ENCODE measurements at places on chromosomes 4 and X.

DNA sequence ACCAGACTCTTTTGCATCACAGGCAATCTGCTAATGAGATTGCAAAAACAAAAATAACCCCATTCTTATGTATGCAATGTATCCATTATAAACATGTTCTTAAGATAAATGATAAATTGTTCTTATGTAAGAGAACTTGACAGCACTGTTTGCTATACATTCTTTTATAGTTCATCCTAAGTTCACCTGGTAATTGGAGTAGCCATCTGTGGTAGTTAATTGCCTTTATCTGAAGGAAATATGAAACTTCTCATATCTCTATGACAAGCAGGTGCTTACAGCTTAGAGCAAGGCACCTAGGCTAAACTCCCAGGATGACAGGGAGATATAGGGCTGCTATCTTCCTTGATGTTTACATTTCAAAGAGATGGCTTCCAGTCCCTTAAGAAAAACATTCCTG, 21.3 kb upstream of the CLCN5 start:
- DNase-seq: no peak

DNA sequence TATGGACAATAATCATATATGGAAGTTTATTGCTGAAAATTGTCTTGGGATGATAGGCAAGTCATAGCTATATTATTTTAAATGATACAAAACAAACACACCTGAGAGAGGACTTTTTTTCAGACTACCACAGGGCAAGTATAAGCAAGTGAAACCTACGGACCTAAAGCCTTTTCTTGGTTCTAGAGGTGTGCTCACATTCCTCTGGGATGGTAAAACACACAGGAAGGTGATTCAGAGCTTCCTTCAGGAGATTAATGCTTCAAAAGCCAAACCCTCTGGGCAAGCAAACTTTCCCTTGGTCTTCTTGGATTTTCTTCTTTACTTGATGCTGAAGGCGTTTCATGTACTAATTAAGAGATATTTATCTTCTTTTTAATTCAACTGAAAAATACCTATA, 60.1 kb upstream of the ACSL4 start:
- DNase-seq: no peak

- DNase-seq: no peak
Measured at GRCh38 chr4:175386776-175387507, 425.1 kb downstream of the GPM6A start.

DNA sequence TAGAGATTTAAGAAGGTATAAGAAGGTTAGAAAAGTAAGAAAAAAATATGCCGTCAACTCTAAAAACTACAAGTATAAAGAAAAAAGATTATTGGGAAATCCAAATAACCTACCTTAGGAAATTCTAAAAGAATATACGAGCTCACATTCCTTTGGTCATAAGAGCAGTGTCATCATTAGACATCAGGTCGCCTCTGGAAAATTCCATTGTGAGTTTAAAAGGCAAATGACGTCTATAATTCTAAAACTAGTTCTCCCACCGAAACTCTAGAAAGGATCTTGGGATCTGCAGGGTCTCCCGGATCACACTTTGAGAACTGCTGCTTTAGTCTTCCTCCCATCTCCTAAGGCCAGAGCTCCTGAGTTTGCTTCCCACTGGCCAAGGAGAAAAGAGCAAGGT, 518 bp upstream of the SAT1 start:
- DNase-seq: no peak

- DNase-seq: peak; percentile 40
Measured at GRCh38 chr4:6071191-6071958, 53.1 kb upstream of the C4orf50 start.

DNA sequence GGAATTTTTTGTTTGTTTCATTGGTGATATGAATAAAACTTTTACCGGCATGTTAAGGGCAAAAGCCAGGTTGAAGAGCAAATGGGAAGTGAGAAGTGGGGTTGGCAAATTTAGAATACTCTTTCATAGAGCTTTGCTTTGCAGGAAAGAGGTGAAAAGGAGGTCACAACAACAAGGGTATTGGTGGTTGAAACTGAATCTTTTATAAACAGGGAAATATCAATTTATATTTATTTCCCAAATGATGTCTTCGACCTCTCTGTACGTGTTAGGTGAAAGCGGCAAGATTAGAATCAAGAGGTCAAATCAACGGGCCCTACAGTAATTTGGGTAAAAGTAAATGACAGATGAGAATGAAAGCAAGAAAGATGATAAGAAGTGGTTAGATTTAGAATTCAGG, 3.4 kb downstream of the SMR3A start:
- no peak for DNase-seq

DNA sequence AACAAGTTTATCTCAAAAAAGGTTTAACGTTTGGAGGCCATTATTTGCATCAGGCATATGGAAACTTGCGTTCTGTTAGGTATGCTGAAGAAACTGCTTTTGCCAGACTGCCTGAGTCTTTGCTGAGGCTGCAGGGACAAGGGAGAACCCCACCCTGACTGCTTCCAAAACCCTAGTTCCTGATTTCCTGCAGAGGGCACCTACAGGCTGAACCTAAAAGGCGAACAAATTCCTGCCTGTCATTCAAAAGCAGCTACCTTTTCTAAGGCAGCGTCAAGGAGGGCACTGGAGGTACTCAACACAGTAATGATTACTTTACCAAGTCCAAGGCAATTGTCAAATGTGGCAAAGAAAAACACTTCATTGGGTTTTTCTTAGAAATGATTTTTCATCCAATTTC, 578 bp upstream of the CORIN start:
- no peak for DNase-seq

- no peak for DNase-seq
Measured at GRCh38 chr4:180913750-180914149, 1329.5 kb upstream of the TENM3 start.

- DNase-seq: no peak
Measured at GRCh38 chrX:132480581-132481203, 8.1 kb downstream of the MBNL3 start.

DNA sequence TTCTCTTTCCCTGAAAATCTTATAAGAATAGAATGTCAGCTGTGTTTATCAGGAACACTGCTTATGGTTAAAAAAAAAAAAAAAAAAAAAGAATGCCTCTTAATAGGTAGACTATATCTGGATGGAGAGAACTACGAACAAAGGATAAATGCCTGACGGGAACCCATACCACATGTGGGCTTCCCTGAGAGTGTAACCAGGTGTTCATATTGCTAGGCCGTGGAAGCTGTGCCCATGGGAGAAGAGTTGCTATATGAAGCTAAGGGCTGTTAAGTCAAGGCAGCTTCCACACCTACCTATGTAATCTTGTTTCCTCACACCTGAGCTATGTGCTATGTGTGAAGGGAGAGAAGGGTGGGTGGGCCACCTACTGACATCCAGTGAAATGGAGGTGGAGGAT, 27.3 kb downstream of the TMEM184C start:
- no peak for DNase-seq

DNA sequence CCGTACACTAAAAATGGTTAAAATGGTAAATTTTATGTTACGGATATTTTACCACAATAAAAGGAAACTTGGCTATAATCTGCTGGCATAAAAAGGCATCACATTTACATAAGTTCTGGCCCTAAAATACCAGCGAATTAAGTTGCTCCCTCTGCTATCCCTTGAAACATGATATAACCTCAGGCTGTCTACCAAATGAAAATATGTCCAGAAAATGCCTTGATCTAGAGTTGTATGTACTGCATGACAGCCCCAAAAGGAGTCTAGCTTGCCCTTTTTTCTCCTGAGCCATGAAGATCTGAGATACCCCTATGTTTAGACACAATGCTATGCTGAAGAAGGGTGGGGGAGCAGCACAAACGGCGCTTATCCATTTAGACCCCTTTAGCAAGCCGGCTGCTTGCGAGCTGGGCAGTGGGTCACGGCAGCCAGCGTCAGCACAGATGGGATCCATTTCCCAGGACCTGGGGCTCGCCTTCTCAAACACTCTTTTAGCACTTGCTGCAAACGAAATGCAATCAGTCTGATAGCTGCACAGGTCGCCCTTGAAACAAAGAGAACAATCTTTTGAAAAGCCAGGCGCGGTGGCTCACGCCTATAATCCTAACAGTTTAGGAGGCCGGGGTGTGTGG, 77.0 kb downstream of the AFAP1 start:
- peak; percentile 57 for DNase-seq

- peak; percentile 68 for DNase-seq
Measured at GRCh38 chrX:76428243-76429130, 977 bp downstream of the MAGEE1 start.

GRCh38 chr4:56840559-56840958, 19.1 kb upstream of the SPINK2 start:
- no peak for DNase-seq

DNA sequence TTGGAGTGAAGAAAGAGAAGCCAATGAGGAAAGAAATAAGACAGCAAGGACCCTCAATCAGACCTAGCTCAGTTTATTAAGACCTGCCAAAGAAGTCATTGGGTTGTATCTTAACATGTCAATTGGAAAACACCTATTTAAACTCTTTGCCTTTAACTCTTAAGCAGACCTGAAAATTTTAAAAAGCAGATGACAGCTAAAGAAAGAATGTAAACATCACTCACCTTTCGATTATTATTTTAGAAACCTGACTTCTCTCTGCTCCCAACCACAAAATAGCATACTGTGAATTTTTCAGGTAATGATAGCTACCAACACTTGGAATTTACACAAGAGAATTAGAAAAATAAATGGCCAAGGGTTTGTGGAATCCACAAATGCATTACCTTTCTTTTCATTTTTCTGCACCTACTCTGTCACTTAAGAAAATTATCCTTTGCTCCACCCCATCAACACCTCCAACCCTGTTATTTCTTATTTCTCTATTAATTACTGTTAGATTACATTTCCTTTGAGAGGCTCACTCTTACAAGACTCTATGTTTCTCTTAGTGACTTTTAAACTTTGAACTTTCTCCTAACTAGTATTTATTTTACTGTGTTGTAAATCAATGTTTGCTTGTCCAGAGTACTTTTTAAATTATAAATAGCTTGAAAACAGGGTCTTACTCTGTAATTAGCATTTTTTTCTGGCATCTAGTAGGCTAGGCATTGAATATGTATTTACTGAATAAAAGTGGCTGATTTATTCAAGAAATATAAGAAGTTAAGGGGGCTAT, 765 bp upstream of the SULT1E1 start:
- DNase-seq: no peak

DNA sequence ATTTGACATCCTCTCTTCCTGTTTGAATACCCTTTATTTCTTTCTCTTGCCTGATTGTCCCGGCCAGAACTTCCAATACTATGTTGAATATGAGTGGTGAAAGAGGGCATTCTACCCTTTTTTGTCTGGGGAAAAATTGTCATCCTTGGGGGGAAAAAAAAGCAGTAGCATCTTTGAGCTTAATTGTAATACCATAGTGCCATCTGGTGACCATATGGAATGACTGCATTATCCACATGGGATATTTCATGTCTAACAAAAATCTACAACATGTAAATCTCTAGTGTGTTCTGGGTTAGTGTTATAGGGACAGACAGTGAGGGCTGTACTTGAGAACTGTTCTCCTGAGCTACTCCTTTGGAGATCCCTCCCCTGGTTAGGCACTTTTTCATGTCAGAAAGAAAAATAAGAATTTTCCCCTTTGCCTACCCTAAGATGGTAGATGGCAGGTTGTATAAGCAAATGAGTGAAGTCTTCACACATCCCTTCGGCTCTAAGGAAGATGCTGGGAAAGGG, 26.0 kb downstream of the CAPN6 start:
- no peak for DNase-seq

- DNase-seq: no peak
Measured at GRCh38 chr4:124334119-124334518, 378.4 kb downstream of the ANKRD50 start.

DNA sequence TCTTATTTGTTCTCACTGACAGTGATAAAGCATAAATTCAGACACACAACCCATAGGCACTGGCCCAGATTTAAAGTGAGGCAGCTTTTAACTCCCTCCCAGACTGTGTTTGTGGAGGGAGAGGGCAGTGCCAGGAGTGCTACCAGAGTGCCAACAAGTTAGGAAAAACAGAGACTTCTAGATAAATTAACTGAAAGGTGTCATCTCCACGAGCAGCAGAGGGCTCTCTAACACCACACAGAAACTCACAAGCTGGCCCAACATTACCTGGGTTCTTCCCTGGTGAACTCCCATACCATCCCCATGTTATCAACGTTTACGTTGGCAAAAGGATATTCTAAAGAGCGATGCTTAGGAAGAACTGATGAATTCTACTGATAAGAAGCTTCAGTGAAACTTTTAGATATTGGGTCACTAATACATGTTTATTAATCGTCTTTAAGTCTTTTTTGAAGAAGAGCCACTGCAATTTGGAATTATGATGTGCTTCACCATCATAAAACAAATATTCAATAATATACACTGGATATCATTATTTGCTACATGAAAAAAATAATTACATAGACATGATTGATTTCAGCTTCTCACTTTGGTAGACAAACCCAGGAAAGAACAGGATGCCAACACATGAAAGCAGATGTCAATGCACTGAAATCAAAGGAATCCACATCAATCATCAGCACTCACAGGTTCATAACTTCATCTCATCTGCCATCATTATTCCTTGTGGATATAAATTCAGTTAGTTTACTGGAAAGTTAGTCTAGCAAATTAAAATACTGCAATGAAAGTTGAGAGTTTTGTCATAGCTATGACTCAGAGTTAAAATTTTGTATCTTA, 121.2 kb upstream of the NAP1L5 start:
- DNase-seq: peak; percentile 75

GRCh38 chr4:106764774-106765173, 271.3 kb downstream of the DKK2 start:
- DNase-seq: no peak

DNA sequence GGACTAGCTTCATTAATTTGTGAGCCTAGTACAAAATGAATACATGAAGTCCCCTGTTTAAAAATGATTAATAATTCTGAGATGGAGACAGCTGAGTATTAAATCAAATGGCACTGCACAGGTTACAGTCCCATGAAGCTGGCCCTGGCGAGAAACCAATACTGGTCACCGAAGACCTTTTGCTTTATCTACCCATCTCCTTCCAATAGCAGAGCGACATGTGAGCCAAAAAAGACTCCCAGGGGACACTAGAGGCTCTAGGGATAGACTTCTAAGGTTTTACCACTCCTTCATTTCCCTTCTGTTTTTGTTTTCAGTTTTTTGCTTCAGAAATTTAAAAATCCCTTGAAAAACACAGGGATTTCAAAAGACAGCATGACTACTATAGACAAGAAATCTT, 97.0 kb upstream of the CCSER1 start:
- no peak for DNase-seq

DNA sequence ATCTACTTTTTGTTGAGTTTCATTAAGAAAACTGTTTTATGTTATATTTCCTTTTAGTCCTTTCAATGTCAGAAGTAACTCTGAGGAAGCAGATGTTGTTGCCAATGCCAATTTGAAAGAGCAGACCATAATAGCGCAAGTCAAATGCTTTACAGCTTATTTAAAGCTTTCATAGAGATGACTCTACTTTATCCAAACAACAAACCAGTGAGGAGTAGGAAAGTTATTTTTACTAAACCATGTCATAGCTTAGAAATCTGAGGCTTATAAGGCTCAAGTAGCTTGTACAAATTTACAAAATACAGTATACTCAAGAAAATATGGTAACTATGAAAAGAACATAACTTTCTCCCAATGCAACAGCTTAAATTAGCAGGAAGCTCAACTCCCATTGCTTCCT, 40.1 kb upstream of the SPOCK3 start:
- no peak for DNase-seq

- no peak for DNase-seq
Measured at GRCh38 chr4:152087335-152087734, 326.5 kb upstream of the GATB start.

- no peak for DNase-seq
Measured at GRCh38 chr4:163474027-163474426, 473 bp upstream of the TKTL2 start.

- no peak for DNase-seq
Measured at GRCh38 chr4:38674258-38675144, 10.5 kb downstream of the KLF3 start.
